ENCODE measurements at places on chromosomes 11 and 22.

- DNase-seq = no peak
Observed at GRCh38 chr11:134385774-134386565, 26.1 kb downstream of the B3GAT1 start.

DNA sequence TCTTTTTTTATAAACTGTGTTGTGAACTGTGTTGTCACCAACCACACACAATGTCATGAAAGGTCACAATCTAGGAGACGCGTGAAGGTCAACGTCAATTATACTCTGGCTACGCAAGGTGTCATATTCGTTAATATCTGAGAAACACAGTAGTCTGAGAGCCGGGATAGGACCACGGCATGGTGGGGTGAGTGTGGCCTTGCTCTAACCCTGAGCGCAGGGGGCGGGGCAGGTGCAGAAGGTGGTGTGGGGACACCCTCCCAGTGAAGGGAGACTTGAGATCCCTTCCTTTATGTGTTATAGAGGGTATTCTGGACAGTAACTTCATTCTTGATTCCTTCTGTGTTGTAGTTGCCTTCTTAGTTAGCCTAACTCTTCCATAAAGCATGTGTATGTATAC is 883.0 kb downstream of the OPCML start:
- no peak for DNase-seq

- no peak for DNase-seq
Observed at GRCh38 chr11:32885556-32885955, 7.1 kb upstream of the QSER1 start.

GRCh38 chr22:41870786-41871185 is 37.9 kb downstream of the SREBF2 start:
- DNase-seq = no peak

- no peak for DNase-seq
Observed at GRCh38 chr11:61281581-61282250, 13.4 kb downstream of the VWCE start.

- DNase-seq = no peak
Observed at GRCh38 chr11:70601861-70602538, 203.7 kb downstream of the CTTN start.

GRCh38 chr22:23218867-23219251 is 38.5 kb downstream of the BCR start:
- no peak for DNase-seq

DNA sequence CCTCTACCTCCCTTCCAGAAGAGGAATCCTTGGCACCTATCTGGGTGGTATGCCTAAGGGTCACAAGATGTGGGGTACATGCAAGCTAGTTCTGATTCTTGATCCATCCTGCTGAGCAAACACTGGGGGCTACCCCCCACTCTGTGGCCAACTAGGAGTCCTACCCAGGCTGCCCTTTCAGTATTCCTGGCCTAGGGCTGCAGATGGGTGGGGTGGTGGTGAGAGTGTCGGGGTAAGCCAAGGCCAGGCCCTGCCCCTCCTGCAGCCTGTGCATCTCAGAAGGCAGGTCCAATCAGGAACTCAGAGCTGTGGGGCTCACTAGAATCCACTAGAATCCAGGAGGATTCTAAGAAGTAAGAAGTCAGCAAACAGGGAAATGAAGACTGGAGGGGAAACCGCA is 10.9 kb downstream of the SSH3 start:
- no peak for DNase-seq

- DNase-seq = no peak
Observed at GRCh38 chr22:27895600-27895999, 23.5 kb downstream of the PITPNB start.

GRCh38 chr22:20305894-20306645 is 13.8 kb downstream of the DGCR6L start:
- DNase-seq = no peak

DNA sequence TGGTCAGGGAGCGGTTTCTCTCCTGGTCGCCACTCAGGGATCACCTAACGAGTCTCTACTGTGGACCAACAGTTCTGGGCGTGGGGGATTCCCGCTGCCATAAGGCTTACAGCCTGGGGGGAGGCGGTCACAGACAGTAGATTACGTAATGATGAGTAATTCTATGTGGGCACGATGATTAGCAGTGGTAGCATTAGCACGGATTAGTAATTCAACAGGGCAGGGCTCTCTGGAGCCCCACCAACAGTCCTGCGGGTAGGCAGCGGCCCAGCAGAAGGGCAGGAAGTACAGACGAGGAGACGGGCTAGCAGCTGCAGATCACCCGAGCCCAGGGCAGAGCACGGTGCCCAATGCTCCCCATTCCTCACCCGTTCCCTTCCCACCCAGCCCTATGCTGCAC is 3.6 kb downstream of the SHISAL1 start:
- DNase-seq = no peak

DNA sequence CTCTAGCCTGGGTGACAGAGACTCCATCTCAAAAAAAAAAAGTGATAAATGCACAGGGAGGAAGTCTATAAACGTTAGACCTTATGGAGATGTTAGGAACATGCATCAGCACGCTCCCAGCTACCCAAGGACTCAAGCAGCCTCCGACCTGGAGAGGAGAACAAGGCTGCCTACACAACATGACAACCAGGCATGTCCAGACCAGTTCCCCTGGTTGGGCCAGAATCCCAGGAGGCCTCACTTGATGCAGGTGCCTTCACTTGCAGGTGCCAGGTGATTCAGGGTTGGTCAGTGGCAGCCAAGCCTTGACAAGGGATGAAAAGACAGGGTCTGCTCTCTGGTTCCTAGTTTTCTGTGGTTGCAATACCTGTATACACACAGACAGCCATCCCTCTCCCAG is 5.9 kb downstream of the RANGAP1 start:
- no peak for DNase-seq

Measured in central memory CD4-positive, alpha-beta T cell (primary cell).